Stimulated activated CD4-positive, alpha-beta T cell treated with anti-CD3 and anti-CD28 coated beads, TNF-alpha, amount 100 ng/mL, for 48 hours (primary cell): ENCODE measurements at places on chromosomes 2 and 18.

DNA sequence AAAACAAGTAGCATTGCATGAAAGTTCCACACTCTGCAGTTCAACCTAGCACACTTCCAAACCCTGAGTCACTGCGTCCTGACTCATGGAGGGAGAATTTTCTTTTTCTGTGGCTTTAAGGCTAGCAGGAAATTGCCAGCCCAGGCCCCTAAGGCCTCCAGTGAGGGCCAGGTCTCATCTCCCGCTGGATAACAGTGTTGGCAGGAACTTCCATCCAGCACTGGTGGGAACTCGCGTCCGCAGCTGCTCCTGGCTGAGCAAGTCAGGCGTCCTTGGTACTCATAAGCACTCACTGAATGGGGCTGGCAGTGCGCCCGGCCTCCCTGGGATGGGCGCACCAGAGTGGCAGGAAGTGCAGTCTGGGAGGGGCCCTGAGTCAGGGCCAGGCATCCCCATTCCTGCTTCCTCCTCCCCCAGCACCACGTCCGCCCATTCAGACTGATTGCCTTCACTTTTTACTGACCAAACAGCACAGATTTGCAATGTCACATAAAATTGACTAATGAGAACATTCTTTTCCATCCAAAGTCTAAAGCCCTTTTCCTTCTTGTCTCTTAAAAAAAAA, 14.3 kb downstream of the MALL start:
- DNase-seq, result no peak

DNA sequence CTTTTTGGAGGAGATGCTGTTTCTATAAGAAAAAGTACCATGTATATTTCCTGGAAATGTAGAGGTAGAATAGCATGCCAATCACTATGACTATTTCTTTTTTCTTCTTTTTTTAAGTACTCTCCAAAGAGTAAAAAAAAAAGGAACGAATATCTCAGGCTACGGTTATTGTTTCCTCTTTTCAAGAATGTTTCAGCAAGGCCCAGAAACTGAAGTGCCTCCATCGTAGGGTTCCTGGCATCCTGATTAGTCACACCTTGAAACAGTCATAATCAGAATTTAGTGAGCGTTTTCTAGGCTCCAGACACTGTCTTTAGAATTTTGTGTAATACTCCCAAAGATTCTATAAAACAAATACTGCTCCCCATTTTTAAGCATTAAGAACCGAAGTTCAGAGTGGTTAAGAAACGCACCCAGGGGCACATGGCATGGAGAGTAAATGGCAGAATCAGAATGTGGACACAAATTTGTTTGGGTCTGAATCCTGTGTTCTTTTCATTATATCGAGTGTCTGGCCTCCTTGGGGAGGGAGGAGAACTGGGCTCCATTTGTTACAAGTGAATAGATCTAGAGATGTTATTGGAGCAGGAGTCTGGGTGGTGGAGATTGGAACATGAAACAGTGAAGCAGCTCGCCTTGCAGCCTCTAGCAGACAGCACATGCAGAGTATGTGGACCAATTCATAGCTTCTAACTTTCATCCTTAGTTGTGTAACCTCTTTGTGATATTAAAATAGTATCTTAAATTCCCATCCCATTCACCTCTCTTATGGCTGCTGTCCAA, 26.7 kb downstream of the ZEB2 start:
- no peak for DNase-seq

DNA sequence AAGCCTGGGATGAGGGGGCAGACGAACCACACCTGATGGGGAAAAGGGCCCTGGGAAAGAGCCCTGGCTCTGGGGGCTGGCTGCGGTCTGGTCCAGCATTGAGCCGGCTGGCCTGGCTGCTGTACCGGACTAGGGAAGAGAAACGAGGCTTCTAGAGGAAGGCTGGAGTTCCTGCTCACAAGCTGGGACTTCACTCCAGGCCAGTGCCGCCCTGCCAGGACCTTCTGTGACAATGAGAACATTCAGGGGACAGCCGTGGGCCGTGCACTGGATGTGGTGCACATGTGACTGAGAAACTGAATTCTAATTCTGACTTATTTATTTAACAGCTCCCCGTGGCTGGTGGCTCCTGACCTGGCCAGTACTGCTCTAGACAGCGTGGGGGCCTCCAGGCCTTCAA, 269.3 kb downstream of the HDAC4 start:
- DNase-seq, result no peak

- no peak for DNase-seq
Observed at GRCh38 chr2:215032153-215032552, 106.3 kb downstream of the ABCA12 start.
